AML-193 (cell line): ENCODE measurements at places on chromosomes 1 and 21.

DNA sequence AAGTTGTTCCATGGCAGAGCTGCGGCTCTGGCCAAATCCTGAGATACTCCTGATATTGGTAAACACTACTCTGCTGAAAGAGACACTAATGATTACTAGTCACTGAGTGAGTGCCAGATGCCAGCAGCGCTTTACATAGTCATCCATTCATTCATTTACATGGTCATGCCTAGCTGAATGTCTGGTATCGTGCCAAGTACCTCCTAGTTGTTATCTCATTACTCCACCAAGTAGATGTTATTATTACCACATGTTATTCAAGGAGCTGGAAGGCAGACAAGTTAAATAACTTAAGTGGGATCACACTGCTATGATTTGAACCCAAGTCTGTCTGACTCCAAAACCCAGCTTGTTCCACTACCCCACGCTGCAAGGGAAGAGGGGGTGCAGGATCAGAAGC lies 4.7 kb downstream of the OLFML2B start:
- no peak for DNase-seq

DNA sequence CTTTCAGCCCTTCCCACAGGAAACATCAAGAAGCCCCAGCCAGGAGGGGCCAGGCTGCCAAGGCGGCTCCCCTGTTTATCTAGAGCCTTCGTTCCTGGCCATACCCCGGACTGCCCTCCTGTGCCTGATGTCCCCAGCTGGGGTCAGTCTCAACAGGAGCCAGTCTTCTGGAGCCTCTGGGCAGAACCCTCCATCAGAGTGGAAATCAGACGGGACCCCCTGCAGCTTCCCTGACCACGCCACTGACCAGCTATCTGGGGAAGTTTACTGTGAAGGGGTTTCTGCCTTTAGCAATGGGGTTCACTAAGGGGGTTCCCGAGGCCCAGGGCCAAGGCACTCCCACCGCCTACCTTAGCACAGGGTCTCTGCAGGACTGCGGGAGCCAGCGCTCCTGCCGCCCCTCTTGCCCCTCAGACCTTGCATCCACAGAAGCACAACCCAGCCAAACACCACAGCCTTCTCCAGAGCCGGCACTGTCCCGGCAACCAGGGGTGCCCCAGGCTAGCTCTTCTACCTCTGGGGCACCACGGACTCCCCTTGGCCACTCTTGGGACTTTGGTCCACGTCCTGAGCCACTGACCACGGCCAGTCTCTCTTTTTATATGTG lies 3.5 kb upstream of the MTFR1L start:
- no peak for DNase-seq

DNA sequence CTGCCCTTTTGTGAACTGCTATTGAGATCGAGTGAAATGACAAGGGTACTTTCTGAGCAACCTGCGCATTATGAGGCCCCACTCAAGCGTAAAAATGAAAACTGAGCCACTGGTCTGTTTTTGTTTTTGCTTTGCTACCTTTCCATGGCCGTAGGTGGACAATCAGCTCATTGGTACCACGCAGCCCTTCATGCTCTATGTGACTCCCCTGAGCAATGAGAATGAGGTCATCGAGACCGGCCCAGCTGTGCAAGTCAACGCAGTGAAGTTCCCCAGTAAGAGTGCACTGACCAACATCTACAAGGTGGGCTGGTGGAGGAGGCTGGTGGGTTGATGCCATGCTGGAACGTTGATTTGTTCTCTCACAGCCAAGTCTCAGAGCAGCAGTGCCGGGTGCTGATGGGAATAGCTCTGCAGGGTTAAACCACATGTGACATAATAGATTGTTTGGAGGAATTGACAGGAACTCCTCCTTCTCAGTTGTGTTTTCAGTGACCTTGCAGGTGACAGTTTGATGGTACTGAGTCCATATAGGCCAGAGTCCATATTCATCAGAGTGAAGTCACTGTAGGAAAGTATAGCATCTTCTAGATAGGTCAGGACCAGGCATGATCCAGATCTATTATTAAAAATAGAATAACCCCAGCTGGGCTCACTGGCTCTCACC lies 170.3 kb downstream of the VPS13D start:
- DNase-seq, result no peak

- DNase-seq, result no peak
Measured at GRCh38 chr1:220298470-220299205, 26.4 kb upstream of the RAB3GAP2 start.

DNA sequence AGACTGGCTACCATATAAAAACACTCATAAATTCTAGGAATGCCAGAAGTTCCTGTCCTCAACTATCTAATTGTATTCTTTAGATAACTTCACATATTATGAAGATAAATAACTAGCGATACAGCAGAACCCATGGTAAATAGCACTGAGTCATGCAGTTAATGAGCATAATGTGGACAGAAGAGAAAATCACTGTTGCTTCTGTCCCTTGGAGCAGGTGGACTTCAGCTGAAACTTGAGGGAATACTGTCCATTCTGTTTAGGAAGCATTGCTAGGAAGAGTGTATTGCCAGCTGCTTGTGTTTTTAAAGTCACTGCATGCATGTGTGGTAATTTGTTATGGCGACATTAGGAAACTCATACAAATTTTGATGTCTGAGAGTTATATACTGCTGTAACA lies 854.4 kb downstream of the LTN1 start:
- DNase-seq, result no peak

DNA sequence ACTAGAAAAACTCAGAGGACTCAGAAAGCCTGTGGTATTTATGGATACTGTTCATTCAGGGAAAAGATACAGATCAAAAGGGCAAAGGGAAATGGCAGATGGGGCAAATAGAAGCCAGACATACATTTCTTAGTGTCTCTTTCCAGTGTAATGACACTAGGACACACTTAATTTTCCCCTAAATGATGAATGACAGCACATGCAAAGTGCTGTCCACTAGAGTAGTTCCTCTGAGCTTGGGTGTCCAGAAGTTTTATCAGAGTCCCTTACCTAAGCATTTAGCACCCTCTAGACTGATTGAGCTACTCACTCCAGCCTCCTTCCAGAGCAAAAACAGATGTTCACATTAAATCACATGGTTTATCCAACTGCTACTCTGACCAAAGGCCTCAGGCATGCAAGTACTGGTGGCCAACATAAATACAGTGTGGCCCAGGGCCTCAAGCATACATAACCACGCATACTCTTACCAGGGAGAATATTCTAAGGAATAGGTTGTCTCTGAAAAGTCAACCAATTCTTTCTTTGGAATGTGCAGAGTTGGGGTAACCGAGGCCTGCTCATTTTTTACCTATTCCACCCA lies 166.9 kb downstream of the NCAM2 start:
- DNase-seq, result no peak

GRCh38 chr1:240619906-240620621 lies 8.1 kb upstream of the GREM2 start:
- DNase-seq, result no peak

DNA sequence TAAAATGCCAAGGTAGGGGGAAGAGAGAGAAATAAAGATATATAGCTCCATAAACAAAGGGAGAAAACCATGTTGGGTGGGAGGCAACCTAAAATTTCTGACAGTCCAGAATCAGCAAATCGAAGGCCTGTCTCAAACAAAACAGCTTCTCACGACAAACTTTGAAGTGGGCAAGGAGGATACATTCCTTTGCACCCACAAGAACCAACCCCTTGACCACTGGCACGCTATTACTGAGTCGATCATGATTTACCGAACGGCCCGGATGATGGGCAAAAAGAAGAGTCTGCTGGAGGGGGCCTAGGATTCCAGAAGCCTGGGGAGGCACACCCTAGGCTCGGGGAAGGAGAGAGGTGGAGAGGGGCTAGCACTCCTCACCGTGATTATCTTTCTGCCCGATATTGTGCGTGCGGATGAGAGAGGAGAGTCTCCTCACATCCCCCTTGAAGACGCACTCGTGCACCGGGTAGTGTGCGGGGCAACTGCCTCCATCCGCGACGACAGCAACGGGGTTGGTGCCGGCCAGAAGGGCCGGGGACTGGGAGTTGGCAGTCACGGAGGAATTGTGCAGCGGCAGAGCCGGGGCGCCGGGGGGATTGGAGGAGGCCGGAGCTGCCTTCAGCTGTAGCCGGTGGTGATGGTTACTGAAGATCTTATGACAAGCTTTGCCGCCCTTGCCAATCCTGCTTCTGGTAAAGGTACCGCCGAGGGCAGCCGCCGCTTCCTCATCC lies 756 bp downstream of the ANKRD13C start:
- DNase-seq, result no peak

DNA sequence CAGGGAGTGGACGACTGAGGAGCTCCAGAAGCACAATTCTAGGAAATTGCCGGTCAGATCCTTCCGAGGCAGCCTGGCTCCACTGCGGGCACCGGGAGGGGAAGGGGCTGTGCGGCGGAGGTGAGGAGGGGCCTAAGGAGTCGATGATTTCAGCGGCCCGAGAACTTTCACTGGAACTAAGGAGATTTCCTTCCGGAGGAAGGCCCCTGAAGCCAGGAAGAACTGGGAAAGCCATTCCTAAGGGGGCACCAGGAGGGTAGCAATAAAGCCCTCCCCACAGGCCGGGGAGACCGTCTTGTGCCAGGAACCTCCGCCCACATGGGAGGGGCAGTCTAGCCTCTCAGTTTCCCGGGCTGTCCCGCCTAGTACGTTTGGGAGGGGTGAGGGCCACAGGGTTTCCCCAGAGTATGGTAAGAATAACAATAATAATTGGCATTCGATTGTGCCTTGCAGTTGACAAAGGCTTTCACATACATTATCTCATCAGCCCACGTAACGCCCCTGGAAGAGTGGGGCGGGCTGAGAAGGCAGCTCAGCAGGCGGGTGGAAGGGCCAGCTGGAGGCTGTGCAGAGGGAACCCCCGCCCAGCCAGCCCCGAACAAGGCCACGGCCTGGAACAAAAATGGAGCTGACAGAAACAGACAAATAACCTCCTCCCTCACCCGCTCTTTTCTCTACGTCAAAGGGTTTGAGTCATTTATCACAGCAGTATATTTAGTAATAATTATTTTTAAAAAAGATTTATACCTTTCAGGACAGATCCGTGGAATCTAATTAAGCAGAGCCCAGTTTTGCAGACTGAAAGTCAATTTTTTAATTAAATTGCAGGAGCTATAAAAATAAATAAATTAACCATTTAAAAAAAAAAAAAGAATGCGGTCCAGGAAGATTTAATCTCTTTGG lies 19.8 kb downstream of the NPR1 start:
- DNase-seq, result no peak
